GM12891 (cell line): ENCODE measurements at places on chromosomes 6 and 20.

DNA sequence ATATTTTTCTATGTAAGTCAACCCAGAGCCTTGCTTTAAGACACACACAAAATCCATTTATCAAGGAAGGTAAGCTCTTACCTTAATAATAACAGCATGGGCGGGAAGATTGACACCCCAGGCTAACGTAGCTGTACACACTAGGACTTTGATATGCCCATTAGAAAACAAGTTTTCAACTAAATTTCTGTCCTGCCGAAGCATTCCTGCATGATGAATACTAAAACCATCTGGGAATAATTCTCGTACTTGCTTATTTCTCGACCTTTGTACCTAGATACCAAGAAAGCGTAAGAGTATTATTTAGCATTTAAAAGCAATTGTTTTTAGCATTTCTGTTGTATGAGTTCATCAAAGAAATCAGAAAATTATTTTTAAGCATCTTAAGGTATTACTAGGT is 197.5 kb upstream of the SIM1 start:
- DNase-seq = no peak

- DNase-seq = no peak
Observed at GRCh38 chr6:137203256-137203655, 15.9 kb downstream of the IFNGR1 start.

DNA sequence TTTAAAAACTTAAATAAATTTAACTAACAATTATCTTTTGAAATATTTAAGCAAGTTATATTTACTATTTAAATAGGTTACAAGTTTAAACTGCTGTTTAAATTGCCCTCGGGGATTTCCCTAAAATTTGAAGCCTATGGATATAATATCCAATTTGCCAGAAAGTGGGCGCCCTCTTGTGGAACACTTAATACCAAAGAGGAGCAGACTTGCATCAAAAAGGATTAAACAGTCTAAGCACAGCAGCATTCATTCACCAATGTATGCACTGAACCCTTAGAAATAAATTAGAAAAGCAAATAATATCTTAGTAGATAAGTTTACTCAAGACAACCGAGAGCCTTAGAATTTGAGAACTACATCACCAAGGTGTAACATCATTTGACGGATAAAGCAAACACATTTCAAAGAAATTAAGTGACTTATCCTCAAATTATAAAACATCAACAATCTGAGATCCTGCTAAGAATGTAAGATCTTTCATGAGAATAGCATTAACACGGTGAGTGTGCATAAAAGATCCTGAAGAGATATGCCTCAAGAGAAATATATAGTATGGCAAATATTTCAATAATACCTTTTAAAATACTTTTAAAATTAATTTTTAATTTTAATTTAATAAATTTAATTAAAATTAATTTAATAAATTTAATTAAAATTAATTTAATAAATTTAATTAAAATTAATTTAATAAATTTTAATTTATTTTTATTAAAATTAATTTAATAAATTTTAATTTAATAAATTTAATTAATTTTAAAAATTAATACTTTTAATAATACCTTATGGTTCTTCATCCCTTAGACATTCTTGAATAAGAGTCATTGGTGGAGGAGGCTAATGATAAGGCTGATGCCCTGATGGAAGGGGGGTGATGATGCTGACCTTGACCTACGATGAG is 11.5 kb upstream of the MEP1A start:
- no peak for DNase-seq

DNA sequence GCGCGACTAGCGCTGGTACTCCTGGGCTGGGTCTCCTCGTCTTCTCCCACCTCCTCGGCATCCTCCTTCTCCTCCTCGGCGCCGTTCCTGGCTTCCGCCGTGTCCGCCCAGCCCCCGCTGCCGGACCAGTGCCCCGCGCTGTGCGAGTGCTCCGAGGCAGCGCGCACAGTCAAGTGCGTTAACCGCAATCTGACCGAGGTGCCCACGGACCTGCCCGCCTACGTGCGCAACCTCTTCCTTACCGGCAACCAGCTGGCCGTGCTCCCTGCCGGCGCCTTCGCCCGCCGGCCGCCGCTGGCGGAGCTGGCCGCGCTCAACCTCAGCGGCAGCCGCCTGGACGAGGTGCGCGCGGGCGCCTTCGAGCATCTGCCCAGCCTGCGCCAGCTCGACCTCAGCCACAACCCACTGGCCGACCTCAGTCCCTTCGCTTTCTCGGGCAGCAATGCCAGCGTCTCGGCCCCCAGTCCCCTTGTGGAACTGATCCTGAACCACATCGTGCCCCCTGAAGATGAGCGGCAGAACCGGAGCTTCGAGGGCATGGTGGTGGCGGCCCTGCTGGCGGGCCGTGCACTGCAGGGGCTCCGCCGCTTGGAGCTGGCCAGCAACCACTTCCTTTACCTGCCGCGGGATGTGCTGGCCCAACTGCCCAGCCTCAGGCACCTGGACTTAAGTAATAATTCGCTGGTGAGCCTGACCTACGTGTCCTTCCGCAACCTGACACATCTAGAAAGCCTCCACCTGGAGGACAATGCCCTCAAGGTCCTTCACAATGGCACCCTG is 1.6 kb downstream of the TPBG start:
- DNase-seq = no peak

GRCh38 chr6:41579088-41579610 is 33.0 kb downstream of the FOXP4 start:
- no peak for DNase-seq

GRCh38 chr6:113997116-113997515 is 26.2 kb upstream of the HDAC2 start:
- DNase-seq = no peak
